ENCODE measurements at places on chromosomes 12 and 14.

- DNase-seq, result no peak
Observed at GRCh38 chr12:12717586-12718380, 615 bp downstream of the CDKN1B start.

DNA sequence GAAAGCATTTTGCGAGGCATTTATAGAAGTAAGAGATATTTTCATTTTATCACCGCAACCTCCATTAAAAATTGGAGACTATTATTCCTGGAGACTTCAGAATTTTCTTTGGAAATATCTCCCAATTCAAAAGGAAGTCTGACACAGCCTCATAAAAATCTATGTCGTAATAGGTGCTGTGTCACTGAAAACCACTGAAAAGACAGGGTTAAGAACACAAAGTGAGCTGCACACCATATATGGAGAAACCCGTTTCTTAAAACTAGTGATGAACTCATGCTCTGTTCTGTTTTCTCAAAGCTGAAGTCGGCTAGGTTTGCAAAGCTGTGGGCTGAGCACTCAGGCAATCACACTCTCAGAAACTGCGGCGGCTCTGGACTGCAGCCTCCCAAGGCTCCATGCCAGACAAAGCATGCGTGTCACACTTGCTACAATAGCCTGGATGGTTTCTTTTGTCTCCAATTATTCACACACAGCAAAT lies at the start of gene GLIPR1:
GLIPR1 (plus strand) TSS at position 287 of the 481 bp plus-strand sequence; CDS start at position 413, 126 bp downstream.
- DNase-seq, result peak; percentile 51

- no peak for DNase-seq
Observed at GRCh38 chr12:28870839-28871440, 278.1 kb upstream of the FAR2 start.

DNA sequence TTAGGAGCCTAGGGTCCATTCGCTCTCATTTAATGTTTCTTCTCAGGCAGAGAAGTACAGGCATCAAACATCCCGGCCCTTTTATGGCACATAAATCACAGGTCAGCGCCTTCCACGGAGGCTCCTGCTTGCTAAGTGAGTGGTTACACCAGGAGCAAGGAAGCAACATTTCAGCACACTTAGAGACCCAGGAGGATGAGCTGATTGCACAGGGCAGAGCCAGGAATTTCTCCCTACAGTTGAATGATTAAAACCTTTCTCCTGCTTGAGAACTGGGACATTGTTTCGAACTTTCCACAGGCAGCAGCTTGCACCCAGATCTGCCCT lies 233.4 kb downstream of the SPTSSA start:
- DNase-seq, result no peak

DNA sequence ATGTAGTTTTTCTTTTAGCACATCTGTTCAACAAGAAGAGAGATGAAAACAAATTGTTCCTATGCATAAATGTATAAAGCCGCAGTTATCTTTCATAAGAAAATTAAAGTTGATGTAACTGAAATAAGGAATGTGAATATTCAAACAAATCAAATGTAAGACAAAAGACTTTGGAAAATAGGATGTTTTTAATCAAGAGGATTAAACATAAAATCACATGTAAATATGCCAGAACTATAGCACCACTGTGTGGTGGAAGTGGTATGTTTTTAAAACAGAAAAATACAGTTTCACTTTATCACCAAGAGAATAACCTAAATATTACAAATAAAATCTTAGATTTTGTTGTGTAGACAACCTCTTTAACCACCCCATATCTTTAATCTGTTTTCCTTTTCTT lies 40.4 kb downstream of the CAPS2 start:
- peak; percentile 2 for DNase-seq

GRCh38 chr14:89085231-89085731 lies 260.8 kb downstream of the TTC8 start:
- no peak for DNase-seq

- no peak for DNase-seq
Observed at GRCh38 chr14:68653804-68654203, 139.1 kb downstream of the ZFP36L1 start.

DNA sequence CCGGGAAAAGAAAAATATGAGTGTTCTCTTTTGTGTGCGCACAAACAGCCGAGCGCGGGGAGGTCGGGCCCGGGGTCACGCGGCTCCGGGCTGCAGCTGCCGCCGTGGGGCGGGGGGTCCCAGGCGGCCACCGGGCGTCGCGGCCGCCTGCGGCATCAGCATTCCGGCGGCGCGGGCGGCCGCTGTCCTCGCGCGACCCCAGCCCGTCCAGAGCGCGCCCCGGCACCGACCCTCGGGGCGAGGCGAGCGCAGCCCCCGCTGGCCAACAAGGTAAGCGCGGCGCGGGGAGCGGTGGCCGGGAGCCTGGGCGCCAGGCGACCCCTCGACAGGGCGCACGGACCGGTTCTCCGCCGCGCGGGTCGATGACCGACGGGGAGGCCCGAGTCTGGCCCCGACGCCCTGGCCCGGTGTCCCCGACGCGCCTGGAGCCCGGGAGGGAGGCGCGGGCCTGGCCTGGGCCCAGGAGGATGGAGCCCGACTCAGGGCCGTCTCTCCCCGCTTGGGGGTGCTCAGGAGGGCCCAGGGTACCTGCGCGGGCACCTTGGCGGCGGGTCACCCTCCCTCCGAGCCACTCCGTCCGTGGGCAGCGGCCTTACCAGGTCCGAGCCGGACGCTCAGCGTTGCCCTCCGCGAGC lies 103.9 kb upstream of the DIO3 start:
- DNase-seq, result no peak
